ENCODE measurements at places on chromosomes 1 and 21.

DNA sequence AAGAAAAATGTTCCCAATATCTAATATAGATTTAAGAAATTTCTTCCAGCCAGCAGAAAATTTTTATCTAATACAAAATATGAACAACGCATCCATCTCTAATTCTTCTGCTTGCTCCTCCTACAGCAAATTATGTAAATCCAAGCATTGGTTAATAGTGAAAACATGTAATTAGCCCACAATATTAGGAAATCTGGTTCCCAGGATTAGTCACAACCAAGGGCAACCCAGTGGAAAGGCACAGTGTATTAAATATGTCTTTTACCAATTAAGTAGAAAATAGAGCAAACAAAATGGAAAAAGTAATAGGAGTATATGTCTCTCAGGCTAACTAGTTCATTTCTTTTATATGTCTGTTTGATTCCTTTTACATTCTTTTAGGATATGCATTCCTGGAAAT is 59.4 kb upstream of the IFI44L start:
- no peak for DNase-seq

- DNase-seq: no peak
Observed at GRCh38 chr1:154406572-154406879, 1.4 kb downstream of the IL6R start.

- no peak for DNase-seq
Observed at GRCh38 chr1:174060090-174060489, 37.9 kb upstream of the RC3H1 start.

DNA sequence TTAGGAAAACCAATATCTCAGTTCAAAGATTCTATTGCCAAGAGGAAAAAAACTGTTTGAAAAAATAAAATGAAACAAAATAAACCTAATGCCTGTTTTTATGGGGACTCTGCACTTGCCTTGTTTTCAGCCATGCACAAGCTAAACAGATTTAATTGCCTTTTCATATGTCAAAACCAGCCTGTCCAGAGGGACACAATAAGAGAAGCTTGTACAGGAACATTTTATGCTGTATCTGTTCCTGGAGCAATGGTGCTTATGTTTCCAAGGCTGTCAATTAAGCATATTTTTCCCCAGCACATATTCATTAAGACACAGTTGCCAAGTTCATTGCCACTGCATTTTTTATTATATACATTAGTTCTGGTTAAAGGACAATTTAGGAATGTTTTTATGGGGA is 470.9 kb downstream of the LRRIQ3 start:
- no peak for DNase-seq

DNA sequence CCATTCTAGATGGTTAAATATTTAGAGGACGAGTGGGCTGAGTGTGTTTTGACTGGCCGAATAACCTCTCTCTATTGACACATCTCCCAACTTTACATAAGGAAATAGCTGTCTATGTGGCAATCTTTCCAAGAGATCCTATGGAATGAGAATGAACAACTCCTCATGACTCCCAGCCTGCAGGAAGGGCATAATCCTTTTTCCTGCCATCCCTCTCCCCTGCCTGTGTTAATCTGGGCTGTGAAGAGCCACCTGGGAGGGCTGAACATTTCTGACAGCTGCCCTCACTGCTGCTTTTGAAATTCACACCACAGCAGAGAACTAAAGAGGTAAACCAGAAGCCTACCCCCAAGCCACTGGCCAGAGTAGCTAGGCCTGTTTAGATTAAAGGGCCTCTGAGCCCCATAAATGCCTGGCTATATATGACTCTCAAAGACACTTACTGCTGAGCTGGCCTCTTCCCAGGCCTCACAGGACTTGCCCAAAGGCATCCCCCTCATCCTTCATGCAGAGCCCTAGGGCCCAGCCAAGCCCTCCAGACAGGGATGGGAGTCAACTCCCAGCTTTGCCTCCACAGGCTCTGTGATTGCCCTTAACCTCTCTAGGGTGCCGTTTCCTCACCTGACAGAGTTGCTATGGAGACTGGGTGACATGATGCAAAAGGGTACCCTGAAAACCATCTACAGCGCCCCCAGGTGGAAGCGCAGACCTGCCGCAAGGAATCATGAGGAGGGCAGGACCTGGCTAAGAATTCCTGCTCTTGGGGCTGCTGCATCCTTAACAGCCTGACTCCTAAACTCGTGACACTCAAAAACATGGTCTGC is 42.0 kb upstream of the LDLRAP1 start:
- DNase-seq: no peak

Data from upper lobe of left lung (tissue), 6 donors.